ENCODE measurements at places on chromosomes 5 and 9. TPM values are rescaled to one million over a fixed set of nuclear protein-coding genes. Genes with fewer than 3 reads are reported as not detected.

DNA sequence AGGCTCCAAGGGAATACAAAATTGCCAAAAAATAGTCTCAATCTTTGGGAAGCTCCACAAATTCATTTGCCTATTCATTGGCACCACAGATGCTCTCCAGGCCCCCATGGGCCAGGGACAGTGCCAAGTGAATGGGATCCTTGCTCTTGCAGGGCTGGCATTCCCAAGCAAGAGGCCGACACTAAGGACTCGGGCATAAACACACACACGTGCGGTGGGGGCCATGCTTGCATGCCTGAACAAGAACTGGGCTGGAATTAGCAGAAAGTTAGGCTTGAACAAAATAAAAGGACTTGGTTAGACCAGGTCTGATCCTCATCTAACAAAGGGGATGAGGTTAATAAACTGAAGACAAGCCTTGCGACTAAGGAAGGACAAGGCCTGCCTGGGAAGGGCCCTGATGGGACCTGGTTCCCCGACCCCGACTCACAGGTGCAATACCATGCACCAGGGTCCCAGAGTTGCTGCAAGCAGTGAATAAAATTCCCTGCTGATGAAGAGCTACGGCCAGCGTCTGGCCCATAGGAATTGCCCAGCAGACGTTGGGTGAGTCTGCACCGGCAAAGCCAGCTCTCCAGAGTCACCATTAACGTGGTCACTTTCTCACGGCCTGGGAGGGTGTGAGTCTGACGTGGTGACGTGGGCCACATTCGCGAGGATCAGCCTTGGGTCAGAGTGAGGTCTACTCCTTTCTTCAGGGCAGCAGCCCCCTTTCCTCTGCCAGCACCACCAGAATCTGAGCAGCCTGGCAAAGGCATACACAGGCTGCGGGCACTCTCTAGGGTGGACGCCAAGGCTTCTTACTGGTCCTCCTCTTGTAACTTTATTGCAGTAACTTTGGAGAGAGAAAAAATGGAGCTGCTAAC, 77.4 kb upstream of the FCN1 start:
- no peak for DNase-seq

DNA sequence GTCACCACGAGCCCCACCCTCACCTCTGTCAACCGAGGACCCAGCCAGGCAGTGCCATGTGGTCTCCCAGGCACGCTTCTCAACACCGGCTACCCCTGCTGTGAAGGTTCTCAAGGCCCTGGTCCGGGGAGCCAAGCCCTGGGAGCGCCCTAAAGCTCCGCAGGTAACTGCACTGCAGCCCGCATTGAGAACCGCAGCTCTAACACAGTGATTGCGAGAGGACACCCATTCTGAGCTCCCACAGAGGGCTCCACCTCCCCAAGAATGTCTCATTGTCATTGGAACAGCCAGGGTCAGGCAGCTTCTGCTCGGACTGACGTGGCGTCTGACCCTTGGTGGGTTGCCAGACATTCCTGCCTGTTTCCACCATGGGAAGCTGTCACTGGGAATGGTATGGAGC, 88.3 kb downstream of the ANKRD33B start:
- no peak for DNase-seq

DNA sequence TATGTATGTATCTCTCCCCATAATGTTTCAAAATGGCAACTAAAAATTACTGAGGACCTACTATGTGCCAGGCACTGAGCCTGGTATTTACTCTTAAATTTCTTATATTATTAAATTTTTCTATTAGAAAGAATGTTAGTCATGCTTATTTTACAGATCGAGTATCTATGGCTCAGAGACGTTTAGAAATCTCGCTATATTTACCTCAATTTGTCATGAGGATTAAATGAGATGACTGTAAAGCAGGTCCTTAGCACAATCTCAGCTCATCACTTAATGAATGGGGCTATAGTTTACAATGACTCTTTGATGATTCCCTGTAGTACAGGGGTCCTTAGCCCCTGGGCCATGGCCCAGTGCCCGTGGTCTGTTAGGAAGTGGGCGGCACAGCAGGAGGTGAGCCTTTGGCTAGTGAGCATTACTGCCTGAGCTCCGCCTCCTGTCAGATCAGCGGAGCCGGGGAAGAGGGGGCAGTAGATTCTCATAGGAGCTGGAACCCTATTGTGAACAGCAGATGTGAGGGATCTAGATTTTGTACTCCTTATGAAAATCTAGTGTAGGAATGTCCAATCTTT, 15.5 kb downstream of the ENC1 start:
- no peak for DNase-seq

DNA sequence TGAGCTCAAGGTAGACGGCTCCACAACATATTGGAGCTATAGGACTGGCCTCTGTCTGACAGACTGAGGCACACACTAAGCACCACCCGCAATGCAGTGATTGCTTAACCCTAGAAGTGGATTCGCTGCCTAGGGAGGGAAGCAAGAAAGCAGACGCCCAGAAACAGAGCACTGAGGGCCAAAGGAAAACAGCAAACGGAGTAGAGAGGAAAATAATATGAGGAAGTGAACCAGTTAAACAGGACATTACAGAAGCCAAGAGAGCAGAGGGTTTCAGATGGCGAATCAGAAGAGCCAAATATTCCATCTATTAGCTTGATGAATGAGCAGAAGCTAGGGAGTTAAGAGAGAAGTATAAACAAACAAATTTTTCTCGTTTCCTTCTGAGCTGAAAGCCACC, 139.2 kb upstream of the LHFPL2 start:
- DNase-seq, result no peak

DNA sequence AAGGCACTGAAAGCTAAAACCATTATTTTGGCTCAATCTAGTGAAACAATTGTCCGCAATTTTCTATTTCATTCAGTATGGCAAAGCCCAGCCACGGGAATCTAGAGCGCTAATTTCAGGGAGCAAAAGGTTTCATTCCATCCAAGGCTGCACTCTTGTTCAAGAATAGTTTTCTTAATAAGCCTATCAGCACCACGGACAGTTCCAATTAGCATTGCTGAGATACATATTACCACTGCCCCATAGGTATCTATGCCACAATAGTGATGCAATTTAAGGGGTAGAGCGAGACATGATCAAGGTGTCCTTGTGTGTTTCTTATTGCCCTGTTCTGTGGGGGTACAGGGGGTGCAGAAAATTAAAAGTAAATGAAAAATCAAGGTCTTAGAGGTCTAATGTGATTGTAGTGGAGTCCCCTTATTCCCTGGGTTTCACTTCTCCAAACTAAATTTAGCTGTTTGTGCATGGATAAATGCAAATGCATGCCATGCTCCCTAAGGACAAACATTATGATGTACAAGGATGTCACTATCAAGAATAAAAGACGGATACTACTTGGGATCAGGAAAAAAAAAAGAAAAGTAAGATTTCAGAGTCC, 45.5 kb downstream of the SPOCK1 start:
- no peak for DNase-seq

DNA sequence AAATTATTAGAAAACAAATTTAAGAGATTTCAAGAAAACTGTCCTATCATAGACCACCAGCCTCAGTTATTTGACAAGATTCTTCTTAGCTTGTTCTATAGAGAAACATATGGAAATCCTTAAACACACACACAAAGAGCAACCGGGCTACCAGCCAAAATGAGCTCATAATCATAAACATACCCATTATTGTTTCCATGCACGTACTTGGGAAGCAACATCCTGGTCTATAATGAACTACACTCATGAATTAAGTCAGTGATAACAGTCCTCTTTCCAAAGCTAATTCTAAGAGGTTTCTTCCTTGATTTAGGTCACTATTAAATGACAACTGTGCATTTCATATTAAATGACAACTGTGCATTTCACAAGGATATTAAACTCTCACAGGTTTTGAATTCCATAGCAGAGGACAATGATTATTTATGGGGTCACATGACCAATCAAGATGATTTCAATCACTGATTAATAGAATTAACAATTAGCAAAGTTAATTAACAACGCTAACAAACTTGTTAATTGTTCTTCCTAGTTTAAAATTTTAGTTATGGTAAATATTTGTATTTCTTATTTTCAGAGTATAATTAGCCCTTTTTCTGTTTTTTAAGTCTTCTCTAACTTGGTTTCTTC, 77.0 kb downstream of the OXCT1 start:
- DNase-seq, result peak; percentile 32

The WDR31 gene
- 8.5 TPM for polyA plus RNA-seq

The SGTB gene
- polyA plus RNA-seq, result 10.1 TPM

The GPX3 gene
- 1,283 TPM for polyA plus RNA-seq

The MARCOL gene
- not detected for polyA plus RNA-seq

All from left renal cortex interstitium (tissue), 4 donors.